Posterior vena cava (tissue), 2 donors: ENCODE measurements at places on chromosomes 16 and 17. TPM values are rescaled to one million over a fixed set of nuclear protein-coding genes. Genes with fewer than 3 reads are reported as not detected.

- peak; percentile 14 for DNase-seq
Measured at GRCh38 chr17:47731396-47731795, 1.6 kb upstream of the TBX21 start.

GRCh38 chr16:69660166-69660565 lies 66.2 kb downstream of the NQO1 start:
- no peak for DNase-seq

DNA sequence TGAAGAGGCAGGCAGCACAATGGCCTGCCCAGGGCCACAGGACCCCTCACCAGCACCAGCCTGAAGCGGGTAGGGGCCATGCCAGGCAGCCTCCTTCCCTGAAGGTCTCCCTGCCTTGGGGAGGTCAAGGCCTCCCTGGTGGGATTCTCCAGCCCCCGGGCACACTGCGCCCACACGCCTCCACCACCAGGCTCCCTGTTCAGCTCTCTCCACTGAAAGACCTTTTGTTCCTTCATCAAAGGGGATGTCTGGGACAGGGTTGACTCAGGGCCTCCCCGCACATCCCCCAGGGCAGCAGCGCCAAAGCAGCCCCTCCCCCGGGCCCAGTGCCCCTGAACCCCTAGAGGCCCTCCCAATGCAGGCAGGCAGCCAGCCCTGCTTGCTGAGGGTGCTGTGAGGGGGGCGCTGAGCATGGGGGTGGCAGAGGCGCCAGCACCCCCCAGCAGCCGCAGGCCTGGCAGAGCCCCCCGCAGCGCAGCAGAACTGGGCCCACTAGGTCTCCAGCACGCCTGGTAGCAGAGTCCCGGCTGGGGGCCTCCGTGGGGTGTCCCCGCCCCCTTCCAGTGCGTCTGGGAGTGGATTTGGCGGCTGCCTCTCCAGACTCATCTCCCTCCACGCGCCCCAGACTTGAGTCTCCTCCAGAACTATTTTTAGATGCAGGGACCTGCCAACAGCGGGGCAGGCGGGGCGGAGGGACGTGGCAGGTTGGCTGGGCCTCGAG lies 13.1 kb downstream of the BCAR1 start:
- DNase-seq = peak; percentile 91

- no peak for DNase-seq
Measured at GRCh38 chr17:81386646-81387099, 8.6 kb upstream of the BAHCC1 start.

DNA sequence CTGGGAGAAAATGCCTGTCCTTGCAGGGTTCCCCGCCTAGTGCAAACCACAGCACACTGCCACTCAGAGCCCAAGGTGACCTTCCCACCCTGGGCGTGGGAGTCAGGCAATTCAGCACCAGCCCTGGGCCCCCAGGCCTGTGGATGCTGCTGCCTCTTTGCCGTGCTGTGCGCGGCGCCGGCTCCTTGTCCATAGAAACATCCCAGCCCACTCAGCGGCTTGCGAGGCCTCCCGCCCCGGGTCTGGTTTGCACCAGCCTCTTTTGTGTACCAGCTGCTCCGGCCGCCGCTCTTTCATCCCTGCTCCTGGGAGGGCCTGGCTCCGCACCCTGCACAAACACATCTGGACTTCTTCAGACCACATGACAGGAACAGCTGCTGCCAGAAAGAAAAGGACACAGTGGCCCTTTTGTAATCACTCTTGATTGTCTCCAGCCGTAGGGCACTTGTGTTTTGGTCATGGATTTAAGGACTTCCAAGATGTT lies 75.4 kb upstream of the SDK2 start:
- DNase-seq = no peak

HSDL1 gene
- total RNA-seq = 10.1 TPM

CA5A gene
- not detected for total RNA-seq

- DNase-seq = no peak
Measured at GRCh38 chr16:73730481-73731090, 566.0 kb upstream of the PSMD7 start.

DNA sequence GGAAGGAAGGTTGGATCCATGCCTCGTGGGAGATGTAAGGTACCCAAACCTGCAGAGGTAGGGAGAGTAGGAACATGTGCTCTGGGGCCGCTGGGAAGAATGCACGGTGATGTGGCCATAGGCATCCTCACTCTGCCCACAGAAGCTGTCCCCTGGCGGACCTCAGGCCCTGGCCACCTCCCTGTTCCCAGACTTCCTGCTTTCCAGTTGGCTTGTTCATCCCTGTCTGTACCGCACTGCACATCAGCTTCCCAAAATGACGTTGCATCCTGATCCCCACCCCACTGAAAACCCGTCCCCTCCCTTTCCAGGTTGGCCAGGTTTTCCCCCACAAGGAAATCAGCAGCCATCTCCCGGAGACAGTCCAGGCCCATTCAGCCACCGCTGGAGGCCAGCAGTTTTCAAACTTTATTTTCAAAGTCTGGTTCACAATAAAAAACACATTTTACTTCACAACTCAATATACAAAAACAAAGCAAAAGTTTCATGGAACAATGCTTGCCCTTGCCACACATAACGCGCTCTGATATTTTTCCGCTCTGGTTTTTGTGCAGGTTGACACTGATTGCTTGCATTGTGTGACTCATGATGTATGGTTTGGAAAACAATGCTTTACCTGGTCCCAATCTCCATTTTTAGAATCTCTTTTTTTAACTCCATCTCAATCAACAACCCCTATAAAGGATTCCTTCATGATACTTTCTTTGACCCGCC lies 143.0 kb downstream of the GAS7 start:
- peak; percentile 78 for DNase-seq

KRTAP4-3 gene
- total RNA-seq = not detected

GRCh38 chr16:50587543-50587942 lies 39.3 kb downstream of the NKD1 start:
- no peak for DNase-seq

GRCh38 chr17:77738751-77739531 lies 219.6 kb upstream of the TNRC6C start:
- no peak for DNase-seq

DNA sequence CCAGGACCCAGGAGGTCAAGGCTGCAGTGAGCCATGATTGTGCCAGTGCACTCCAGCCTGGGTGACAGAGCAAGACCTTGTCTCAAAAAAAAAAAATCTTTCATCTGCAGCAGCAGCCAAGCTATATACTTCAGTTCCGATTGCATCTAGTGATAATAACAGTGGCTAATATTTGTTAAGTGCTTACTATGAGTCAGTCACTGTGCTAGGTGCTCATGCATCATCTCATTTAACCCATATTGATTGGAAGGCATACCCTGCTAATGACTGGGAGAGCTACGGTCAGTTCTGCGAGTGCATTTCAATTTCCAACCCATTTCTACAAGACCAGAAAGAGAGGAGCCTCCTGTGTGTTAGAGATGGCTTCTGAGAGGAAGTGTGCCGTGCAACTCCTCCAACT lies 7.7 kb upstream of the TUBG2 start:
- DNase-seq = no peak

- no peak for DNase-seq
Measured at GRCh38 chr16:55734665-55735064, 78.9 kb downstream of the SLC6A2 start.

- DNase-seq = peak; percentile 37
Measured at GRCh38 chr17:74185571-74186185, 17.8 kb upstream of the RPL38 start.

GRCh38 chr17:78342449-78343186 lies 17.3 kb downstream of the SOCS3 start:
- peak; percentile 94 for DNase-seq

TSPAN10 gene
- 0.14 TPM for total RNA-seq

GRCh38 chr16:47018223-47018891 lies 44.9 kb upstream of the DNAJA2 start:
- peak; percentile 63 for DNase-seq

- no peak for DNase-seq
Measured at GRCh38 chr16:19812986-19813385, 71.7 kb downstream of the GPRC5B start.

CCL1 gene
- not detected for total RNA-seq

GRCh38 chr16:4693956-4694641 lies 737 bp downstream of the NUDT16L1 start:
- peak; percentile 85 for DNase-seq

DNA sequence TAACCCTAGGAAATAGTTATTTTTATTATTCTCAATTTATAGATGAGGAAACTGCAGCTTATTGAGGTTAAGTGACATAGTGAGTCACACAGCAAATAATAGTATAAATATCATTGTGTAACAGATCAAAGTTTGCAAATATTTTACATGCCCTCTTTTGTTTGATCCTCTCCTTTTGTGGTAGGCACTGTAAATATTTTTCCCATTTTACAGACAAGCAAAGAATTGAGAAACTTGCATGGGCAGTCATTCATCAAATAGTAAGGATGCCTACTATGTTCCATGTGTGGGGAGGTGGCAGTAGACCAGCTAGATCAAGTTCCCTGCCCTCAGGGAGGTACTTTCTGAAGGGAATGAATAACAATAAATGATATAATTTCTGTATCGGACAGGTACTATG lies 173.0 kb downstream of the PHKB start:
- DNase-seq = no peak

- DNase-seq = peak; percentile 13
Measured at GRCh38 chr17:47736501-47737495, 3.8 kb downstream of the TBX21 start.
